Left forelimb (tissue), 1 donor: ENCODE measurements at places on chromosomes 4 and X.

- DNase-seq = no peak
Measured at GRCh38 chr4:14943749-14944148, 58.5 kb upstream of the CPEB2 start.

GRCh38 chr4:21898101-21898500 is 50.5 kb downstream of the KCNIP4 start:
- DNase-seq = no peak

- DNase-seq = no peak
Measured at GRCh38 chr4:105894660-105895582, at the start of gene NPNT. Gene NPNT, plus strand, starts transcription at chr4:105895471. Its CDS starts 182 bp downstream, at chr4:105895653.

DNA sequence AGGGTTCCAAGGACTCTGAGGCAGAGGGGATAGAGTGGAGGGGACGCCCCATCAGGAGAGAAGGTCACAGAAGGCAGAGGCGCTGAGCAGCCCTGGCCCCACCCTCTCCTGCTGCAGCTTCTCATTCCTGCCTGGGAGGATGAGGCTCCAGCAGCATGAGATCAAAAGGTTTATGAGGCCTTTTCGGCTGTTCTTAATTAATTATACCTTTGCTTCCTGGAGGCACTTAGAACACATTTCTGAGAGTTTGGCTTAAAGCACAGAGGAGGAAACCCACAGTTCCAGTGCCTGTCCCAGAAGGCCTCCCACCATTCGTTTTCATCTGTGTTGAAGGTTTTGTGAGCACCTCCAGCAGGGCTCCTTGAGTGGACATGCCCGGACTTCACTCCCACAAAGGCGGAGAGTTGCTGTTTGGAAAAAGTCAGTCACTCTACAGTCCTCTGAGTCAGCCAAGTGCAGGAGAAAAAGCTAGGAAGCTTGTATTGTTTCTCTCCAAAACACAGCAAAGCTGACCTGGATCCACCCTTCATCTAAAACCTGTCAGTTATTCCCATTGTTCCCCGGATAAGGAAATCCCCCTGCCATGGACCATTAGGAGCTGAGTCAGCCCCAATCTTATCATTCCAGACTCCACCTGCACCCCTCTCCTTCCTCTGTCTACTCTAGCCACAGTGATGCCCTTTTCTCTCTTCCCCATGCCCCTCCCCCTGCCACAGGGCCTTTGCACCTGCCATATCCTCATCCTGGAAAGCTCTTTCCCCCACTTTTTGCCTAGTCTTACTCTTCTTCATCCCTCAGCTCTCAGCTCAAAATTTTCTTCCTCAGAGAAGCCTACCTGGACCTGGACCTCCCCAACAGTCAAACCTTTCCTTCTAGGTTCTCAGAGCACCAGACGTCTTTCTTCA is 276.8 kb downstream of the FBXW7 start:
- no peak for DNase-seq

- no peak for DNase-seq
Measured at GRCh38 chrX:79325263-79325958, 41.7 kb downstream of the ITM2A start.
